ENCODE measurements at places on chromosomes 13 and 19.

DNA sequence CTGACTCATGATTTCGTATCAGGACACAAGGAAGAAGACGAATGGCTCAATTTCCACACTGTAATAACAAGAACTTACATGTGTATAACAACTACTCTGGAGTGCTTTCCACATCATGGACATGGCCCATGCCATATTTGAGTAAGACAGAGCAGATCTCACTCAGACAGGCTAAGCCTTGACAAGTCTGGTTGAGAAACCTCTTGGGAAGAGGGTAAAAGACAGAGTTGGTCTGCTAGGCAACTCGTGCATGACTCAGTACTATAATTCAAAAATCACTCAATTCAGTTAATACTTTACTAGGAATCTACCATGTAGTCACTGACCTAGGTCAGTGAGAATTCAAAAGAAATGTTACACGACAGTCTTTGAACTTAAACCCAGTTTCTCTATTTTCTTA lies 5.7 kb upstream of the THSD1 start:
- DNase-seq: no peak

GRCh38 chr13:55091172-55091571 lies 2049.5 kb upstream of the PRR20A start:
- no peak for DNase-seq

GRCh38 chr19:6779206-6779605 lies 6.7 kb downstream of the VAV1 start:
- no peak for DNase-seq

- no peak for DNase-seq
These were observed 160.5 kb downstream of the DLEU7 start for GRCh38 chr13:50682966-50683365.

GRCh38 chr13:44019651-44020050 lies 139.9 kb downstream of the LACC1 start:
- no peak for DNase-seq

DNA sequence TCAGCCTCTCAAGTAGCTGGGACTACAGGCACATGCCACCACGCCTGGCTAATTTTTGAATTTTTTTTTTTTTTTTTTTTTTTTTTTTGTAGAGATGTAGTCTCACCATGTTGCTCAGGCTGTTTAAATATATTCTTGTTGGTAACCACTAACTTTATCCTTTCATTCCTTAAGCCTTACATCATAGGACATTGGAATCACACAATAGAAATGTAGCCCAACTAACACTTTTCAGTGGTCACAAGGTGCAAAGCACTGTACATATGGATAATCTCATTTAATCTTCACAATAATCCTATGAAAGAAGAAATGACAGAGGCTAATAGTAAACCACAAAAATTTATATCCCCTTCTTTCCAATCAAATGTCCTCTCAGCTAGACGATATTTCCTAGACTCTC lies 417.8 kb upstream of the DACH1 start:
- no peak for DNase-seq

- no peak for DNase-seq
These were observed 1.7 kb downstream of the SMIM24 start for GRCh38 chr19:3478409-3479176.

Measured in activated T-cell treated with anti-CD3 and anti-CD28 coated beads for 24 hours (primary cell).